ENCODE measurements at places on chromosomes 4 and X.
A peak's percentile ranks its signal among the peaks of the same experiment; 100 is the strongest.

DNA sequence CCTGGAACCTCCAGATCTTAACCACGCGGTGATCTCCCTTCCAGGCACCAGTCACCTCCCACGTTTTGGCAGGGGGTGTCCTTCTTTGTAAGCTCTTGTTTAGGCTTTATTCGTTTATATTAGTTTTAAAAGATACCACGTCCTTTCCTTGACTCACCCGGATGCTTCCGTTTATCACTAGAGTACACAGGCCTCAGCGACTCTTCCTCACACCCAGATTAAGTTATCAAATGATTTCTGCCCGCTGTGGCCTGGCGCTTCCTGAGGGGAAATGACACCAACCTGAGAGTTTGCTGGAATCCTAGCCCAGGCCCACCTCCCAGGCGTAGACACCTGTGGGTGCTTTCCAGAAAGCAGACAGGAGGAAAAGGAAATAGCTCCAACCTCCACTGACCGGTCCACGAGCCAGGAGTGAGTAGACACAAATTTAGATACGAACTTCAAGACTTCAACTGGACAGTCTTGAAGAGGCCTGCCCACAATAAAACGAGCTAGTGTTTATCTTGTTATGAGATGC, 756 bp upstream of the ADAMTS3 start:
- peak; percentile 51 for DNase-seq

DNA sequence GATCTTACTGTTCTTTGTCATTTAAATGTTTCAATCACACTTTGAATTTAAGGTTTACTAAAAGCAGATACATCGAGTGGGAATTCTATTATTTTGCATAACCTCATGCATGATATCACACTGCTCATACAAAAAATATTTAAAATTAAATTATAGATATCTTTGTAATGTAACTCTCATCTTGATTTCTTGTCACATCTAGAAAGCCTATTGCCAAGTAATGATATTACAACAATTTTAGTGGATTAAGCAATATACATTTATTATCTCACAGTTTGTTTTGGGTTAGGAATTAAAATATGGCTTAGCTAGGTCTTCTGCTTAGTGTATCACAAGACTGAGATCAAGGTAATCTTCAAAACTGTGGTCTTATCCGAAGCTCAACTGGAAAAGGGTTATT, 865.0 kb downstream of the CCSER1 start:
- DNase-seq, result no peak

GRCh38 chr4:157204634-157205244, 15.8 kb upstream of the GRIA2 start:
- peak; percentile 56 for DNase-seq

DNA sequence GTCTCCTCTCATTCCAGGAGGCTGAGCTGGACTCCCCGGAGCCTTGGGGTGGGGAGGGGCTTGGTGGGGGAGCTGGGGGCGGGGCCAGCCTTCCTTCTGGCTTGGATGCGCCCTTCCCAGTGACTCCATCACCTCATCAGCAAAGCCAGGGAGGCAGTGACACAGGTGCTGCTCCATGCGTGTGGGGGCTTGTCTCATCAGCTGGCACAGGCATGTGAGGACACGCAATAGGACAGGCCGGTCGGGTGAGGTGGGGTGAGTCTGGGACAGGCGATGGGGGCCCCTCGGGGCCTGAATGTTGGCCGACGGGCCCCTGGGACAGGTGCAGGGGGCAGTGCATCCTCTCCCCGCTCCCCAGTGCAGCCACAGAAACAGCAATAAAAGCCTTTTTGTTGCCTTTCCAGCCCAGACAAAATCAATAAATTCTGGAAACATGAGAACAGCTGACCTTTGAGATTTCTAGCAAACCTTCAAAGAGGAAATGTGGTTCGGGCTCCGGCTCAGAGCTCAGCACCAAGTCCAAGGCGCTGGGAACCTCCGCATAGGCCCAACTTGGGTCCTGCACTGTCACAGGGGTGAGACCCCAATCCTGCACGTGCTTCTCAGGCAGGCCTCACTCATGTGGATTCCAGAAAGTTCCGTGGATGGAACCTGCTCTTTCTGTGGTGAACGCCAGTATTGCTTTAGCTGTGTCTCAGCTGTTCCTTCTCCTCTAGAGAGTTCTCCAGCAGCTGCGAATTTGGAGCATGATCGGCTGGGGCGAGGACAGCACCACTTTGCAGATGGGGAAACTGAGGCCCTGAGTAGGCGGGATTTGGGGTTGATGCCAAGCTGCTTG, 18.5 kb downstream of the ADRA2C start:
- DNase-seq, result no peak

GRCh38 chrX:3521396-3521795, 174.9 kb upstream of the MXRA5 start:
- no peak for DNase-seq

DNA sequence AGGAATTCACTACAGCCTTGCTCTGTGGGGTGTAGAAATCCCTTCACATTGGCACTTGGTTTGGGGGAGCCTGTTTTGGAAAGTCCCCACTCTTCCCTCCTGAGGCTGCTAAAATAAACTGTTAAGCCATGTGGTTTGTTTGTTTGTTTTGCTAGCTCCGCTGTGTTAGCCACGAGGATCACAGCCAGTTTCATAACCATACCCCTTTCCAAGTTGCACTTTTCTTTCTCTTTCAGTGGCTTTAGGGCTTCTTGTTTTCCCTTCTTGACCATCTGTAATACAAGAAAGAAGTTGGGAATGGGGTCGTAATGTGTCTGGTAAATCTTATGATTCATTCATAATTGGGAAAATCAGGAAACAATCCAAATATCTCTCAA, 24.8 kb upstream of the UXT start:
- DNase-seq, result no peak

DNA sequence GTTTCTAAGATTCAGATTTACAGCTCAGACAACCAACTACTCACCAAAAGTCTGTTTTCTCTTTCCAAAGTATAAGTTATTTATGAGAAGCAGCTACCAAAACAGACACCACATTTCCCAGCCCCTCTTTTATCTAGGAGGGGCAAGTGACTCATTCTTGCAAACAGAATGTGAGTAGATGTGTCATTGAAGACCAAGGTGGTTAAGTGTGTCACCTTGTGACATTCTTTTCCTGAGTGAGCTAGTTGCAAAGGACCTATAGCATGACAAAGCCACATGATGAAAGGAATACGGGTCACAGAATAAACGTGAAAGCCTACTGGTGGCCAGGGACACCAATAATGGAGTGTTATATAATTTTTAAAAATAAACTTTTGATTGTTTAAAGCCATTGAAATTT, 50.0 kb downstream of the SLC7A11 start:
- DNase-seq, result no peak

GRCh38 chr4:115332078-115332477, 218.7 kb upstream of the NDST4 start:
- DNase-seq, result no peak

DNA sequence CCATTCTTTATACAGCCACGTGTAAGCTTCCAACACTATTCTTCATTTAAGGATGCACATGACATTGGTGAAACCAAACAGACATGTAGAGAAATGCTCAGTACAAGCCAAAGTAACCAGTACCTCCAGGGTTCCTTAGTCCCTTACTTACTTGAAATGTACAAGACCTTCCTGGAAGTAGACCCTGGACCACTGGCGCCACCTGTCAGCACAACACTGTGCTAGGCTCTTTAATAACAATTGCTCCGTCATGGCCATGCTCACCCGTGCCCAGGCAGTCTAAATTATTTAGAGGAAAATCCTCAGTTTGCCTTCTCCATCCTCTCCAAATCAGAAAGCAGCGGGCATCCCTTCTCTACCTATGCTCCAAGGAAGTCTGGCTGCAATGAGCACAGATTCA, 52.7 kb downstream of the ADGRA3 start:
- DNase-seq, result no peak

DNA sequence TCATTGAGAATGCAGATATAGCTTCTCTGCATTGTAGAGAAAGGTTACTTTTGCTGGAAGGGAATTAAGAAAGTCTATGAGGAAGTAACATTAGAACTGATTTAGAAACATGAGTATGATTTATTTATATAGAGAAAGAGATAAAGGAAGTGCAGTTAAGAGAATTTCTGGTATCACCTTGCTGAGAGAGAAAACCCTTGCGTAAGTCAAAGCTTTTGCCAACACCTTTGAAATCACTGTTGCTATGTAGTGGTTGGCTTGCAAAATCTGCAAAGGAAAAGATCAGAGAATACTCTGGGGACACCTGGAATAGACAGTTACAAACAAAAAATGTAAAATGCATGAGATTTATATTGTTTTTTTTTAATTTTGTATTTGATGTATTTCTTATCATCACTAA, 137.3 kb upstream of the RXFP1 start:
- DNase-seq, result no peak

- no peak for DNase-seq
Observed at GRCh38 chrX:38249965-38250364, 29.3 kb upstream of the SRPX start.

GRCh38 chr4:152454398-152455011, 81.4 kb downstream of the FBXW7 start:
- DNase-seq, result no peak

DNA sequence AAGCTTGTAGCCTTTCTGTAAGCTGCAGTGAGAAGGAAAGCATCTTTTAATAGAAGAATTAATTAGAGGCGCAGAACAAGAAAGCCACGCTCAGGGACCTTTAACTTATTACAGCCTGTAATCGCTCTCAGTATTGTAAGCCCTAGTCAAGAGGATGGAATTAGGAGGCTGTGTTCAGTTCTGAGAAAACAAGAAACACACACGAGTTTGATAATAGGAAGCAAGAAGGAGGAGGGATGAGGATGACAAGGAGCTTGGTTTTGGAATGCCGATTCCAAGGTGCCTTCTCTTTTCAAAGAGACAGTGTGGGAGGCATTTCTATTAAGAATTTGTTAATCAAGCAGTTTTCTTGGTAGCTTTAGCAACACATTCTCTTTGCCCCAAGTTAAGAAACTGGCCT, 69.3 kb downstream of the NYX start:
- no peak for DNase-seq

DNA sequence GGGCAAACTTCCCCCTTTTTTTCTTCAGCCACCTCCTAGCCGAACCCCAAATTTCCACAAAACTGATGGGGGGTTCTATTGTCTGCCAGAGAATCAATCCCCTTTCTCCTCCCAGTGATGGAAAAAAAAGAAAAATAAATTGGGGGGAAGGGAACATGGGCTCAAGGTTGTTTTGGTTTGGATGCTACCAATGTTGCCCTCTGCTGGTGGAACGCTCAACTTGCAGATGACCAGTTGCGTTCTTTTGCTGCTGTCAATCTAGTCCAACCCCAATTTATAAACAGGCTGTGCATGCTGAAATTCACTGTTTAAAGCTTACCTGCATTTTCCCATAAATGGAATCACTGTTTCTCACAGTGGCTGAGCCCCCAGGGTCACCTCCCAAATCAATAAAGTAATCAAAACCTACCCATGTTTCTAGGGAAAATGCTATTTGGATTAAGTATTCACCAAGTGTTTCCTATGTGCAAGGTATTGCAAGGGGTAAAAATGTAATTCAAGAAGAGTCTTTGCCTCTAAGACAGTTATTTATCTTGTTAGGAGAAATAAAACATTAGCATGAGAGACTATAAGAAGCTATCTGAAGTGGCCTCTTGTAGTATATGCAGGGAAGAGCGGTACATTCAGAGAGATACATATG, 116.7 kb upstream of the TMEM164 start:
- no peak for DNase-seq

DNA sequence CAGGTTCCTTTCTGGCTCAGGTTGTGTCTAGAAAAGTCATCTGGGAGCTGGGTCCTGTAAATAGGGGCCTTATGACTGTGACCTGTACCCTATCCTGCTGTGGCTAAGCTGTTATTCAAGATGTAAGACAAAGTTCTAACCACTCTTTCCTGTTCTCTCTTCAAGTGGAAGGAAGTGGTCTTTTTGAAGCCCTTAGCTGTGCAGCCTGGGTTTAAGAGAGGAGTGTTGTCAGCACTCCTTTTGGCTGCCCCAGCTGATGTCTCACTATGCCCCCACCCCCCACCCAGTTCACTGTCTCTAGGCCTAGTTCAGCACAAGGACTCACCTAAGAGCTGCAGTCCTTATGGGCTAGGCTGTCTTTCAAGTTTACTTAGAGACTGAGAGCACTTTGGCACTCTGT, 1069.5 kb downstream of the FAM133A start:
- no peak for DNase-seq

GRCh38 chr4:2934077-2934812, 29.0 kb downstream of the NOP14 start:
- DNase-seq, result peak; percentile 67

DNA sequence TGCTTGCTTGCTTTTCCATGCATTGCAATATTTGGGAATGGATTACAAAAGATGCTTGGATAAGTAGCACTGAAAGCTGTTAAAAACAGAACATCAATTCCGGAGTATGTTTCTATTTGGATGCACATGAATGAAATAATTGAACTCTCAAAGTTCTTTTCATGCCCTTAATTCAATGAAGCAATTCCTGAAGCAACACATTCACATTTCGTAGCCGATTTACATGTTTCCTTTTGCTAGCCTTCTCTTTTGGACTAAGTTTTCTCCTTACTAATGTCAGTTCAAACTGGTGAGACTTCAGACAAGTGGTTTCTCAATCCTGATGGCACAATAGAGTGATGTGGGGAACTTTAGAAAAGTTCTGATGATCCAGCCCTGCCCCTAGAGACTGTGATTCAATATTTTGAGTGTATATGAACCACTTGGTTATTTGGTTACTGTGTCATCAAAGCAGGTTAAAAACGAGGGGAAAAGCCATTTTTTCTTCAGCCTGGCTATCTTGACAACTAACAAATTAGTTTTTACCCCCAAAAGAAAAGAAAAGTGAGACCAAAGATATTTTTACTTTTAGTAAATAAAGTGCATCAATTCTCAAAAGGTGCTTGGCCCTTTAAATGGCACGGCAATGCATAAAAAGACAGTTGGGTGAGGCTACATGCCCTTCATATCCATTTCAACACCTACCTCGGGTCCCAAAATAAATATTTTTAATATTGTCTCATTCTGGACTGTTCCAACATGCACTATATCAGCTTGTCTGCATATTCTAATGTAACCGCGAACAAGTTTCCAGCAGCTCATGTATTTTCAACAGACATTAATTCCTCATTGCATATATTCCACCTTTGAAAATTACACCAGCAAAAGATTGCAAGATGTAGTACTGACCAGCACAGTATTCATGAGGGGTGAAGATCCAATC, 90.1 kb upstream of the RPL34 start:
- DNase-seq, result no peak

DNA sequence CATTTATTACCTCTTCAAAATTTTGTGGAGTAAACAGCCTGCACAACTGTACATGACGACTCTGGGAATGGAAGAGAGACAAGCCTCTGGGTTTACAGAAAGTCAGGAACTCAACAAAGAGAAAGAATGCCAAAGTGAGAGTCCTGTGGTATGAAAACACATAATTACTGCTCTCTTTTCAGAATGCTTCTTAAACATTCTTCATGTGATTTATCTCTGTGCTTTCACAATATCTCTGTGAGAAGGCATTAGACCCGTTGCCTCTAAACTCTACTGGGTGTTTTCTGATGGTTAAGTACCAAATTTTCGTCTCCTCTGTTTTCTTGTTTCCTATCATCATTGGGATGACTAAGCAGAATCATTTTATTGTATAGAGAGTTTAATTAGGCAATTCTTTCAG, 966.6 kb upstream of the SLIT2 start:
- no peak for DNase-seq

DNA sequence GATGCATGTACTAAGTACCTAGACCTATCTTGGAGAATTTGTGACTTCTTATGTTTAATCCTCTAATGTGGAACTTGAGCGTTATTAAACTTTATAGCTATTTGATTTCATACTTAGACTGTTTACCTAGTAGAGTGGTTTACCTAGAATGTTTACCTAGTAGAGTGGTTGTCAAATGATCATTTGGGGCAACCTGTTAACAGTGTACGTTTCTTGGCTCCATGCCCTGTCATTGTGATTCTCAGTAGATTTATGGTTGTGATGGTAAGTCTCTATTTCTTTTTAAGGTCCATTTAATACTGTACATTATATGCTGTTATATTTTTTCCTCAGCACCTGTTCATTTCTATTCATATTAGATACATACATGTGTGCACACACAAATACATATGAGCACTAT, 233.0 kb upstream of the MAD2L1 start:
- DNase-seq, result no peak
